Hematopoietic multipotent progenitor cell treated with erythropoietin and hydrocortisone succinate and interleukin-3 and kit ligand, for 17 days (in vitro differentiated cells): ENCODE measurements at places on chromosomes 4 and X.

GRCh38 chr4:185712350-185713024 is 99.5 kb downstream of the SORBS2 start:
- DNase-seq = no peak

- no peak for DNase-seq
Observed at GRCh38 chr4:2816401-2816954, 23.6 kb downstream of the SH3BP2 start.

DNA sequence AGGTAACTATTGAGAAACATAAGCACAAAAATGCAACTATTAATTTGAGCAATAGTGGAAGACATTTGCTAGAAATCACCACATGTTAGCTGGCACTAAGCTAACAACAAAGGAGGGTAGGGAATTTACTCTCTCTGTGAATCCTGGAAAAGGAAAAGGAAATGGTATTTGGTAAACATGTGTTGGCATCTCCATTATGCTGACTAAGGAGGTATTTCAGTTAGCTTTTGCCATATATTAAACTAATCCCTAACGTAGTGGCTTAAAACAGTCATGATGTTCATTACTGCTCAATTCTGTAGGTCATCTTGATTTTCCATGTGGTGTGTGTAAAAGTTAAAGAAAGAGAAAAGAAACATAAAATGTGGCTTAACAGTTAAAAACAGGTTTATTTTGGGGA is 1686.5 kb upstream of the PCDH7 start:
- no peak for DNase-seq

GRCh38 chr4:11881947-11882346 is 453.3 kb upstream of the HS3ST1 start:
- DNase-seq = no peak

- DNase-seq = no peak
Observed at GRCh38 chr4:146439999-146440398, 81.7 kb downstream of the SLC10A7 start.

DNA sequence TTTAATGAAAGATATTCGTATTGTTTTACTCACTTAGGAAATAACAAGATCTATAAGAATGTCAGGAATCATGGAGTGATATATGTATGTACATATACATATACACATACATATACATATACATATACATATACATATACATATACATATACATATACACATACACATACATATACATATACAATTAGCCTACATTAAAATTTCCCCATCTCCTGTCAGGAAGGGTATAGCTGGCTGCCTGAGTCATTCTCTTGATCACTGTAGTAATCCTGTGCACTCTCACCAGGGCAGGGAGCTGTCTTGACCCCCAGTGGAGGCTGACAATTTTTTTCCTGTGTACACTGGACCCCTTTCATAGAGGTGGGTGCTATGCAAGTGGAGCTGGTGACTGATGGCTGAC is 23.3 kb upstream of the MAGEA11 start:
- no peak for DNase-seq
